ENCODE measurements at places on chromosomes 2 and 18. TPM values are rescaled to one million over a fixed set of nuclear protein-coding genes. Genes with fewer than 3 reads are reported as not detected.
A peak's percentile ranks its signal among the peaks of the same experiment; 100 is the strongest.

The ELMOD3 gene
- total RNA-seq, result 25.4 TPM

DNA sequence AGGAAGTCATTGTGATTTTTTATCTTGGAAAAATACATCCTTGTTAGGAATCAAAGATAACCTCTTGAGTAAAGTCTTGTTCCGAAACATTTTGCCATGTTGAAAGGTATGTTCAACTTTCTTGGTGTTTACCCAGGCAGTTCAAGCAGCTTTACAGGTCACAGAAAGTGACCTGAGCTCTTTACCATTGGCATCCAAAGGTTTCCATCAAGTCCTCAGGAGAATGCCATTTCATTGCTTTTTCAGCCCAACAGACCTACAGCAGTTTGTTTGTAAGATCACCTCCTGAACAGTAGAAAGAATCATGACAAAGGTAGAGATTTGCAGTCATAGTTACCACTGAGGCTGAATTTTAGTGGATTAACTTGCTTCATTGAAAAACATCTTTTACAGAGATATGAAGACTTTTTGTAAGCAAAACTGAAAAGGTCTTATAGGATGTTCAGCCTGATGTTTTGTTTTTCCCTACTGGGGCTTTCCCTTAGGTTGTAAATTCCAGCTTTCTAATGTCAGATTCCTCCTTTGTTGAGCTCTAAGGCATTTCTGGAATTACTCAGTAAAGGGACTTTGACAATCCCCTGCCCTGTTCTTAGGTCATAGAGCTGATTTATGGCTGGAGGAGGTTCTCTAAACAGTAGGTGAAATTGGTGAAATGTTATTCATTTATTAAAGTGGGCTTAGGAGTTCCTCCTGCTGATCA lies 236.8 kb upstream of the RBMS1 start:
- H3K27ac ChIP-seq, result no peak overlapping the region
- no peak for DNase-seq
- H3K4me3 ChIP-seq, result no peak overlapping the region
- H3K36me3 ChIP-seq, result no peaks in the 10 kb centered on the region

The CD302 gene
- total RNA-seq, result 1.2 TPM

- H3K36me3 ChIP-seq, result peaks cover 18% of the 10 kb centered on the region
- H3K4me3 ChIP-seq, result peak overlapping the region; percentile 55
- H3K27ac ChIP-seq, result peak overlapping the region; percentile 24
- DNase-seq, result no peak
These were observed 1.4 kb downstream of the GCFC2 start for GRCh38 chr2:75709297-75709696.

The EXOC6B gene
- total RNA-seq, result 13.8 TPM

GRCh38 chr18:11767935-11768334 lies 78.9 kb downstream of the GNAL start:
- H3K4me3 ChIP-seq, result no peak overlapping the region
- no peaks in the 10 kb centered on the region for H3K36me3 ChIP-seq
- DNase-seq, result no peak
- no peak overlapping the region for H3K27ac ChIP-seq

The CCNYL1 gene
- 13.5 TPM for total RNA-seq

The RASGRP3 gene
- 205 TPM for total RNA-seq

- no peaks in the 10 kb centered on the region for H3K27me3 ChIP-seq
- no peaks in the 10 kb centered on the region for H3K4me1 ChIP-seq
- H3K4me3 ChIP-seq, result no peak overlapping the region
These were observed 259.8 kb upstream of the APCDD1 start for GRCh38 chr18:10194592-10194991.

DNA sequence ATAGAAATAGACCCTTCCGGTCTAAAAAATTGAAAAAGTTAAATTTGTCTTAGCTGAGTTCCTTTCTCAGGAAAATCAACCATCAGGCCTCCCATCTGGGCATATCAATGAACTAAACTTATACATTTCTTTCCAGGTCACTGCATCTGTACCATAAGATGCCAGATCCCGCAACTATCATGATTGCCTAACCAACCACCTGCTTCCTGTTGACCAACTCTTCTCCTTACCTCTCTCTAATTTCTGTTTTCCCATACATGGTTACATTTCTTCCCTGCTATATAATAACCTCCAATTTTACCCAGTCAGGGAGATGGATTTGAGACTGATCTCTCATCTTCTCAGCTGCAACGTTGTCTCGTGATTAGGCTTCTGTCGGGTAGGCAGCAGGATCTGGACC lies 228.7 kb downstream of the FSIP2 start:
- no peak overlapping the region for H3K27ac ChIP-seq
- no peaks in the 10 kb centered on the region for H3K4me1 ChIP-seq
- peaks cover under 1% of the 10 kb centered on the region for H3K36me3 ChIP-seq
- H3K4me3 ChIP-seq, result no peak overlapping the region
- DNase-seq, result no peak
